ENCODE measurements at places on chromosomes 6 and 20.

DNA sequence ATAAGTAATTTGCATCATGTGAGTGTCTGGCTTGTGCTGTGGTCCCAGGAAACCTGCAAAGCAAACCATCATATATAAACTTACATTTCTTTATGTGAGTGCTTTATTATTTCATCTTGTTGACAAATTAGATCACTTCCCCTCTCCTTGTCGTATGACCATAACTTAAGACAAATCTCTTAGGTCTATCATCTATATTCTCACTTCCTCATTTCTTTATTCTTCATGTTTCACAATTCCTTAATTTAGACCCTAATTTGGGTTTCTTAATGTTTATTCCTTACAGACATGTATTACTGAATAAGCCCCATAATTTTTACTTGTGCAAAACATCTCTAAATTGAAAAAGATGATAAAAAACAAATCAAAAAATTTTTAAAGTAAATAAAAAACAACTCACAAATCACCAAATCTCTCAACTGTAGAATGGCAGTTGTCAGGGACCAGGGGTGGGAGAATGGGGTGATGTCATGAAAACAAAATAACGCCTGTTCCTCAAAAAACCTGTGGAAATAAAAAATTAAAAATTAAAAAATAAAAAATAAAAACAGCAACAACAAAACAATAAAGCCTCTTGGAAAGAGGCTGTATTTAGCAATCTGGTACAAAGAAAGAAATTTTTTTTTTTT is 49.5 kb upstream of the FBXO30 start:
- no peak for DNase-seq

GRCh38 chr20:45987108-45987780 is 15.2 kb upstream of the ZNF335 start:
- peak; percentile 66 for DNase-seq

GRCh38 chr20:39117491-39117890 is 155.3 kb downstream of the DHX35 start:
- peak; percentile 86 for DNase-seq

- no peak for DNase-seq
These were observed 41.5 kb downstream of the ELMO2 start for GRCh38 chr20:46364670-46365486.

DNA sequence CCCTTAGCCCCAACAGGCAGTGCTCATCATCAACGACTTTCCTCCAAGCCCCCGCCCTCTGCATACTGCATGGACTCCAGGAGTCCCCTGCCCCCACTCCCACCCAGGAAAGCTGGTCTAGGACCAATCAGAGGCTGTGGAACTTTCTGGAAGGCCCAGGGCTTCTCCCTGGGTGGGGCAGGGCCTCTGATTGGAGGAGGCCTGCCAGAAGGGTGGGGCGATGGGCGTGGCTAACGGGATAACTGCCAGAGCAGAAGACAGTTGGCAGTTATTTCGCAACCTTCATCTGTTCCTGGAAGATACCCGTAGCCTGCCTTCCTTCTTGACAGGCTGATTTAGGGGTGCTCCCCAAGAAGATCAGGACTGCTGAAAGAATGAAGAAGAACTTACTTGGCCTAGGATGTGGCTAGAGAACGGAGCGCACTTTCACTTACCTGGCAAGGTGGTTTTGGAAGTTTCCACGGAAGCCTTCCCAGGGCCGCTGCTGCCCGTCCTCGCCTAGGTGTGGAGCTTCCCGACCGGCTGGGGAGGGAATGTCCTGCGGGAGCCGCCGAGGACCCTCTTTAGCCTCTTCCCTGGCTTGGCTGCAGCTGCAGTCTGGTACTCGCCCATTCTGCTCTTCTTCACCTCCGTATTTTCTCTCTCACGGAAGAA is 209.0 kb downstream of the LRFN2 start:
- DNase-seq, result no peak

DNA sequence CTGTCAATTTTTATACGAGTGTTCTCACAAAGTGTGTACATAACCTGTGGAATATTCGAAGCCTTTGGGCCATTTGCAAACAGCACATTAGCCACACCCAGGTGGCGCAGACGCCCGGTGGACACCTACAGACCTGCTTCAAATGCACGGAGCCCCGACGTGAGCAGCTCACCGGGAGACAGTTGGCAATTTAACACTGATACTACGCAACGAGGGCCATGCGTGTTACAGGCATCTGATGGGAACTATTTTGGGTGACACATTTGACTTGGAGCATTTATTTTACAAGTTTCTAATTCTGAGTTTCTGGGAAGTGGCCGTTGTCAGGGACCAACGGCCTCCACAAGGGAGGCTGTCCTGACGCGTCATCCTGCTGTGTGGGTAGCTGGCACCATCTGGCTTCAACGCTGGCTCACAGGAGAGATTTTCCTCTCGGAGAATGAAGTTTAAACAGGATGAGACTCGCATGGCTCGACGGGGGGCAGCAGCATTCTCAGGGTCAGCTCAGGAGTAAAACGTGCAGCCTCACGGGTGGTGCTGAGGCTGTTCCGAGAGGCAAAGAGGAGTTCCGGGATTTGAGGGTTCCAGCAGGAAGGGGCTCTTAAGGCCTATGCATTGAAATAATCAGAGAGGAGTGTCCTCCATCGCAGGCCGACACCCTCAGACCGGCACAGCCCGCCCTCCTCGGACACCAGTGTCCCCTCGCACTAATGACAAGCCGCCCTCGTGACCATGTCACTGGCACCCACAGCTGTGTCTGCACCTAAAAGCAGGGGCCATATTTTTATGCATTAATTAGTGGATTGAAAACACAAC is 207.4 kb downstream of the DLL1 start:
- no peak for DNase-seq

DNA sequence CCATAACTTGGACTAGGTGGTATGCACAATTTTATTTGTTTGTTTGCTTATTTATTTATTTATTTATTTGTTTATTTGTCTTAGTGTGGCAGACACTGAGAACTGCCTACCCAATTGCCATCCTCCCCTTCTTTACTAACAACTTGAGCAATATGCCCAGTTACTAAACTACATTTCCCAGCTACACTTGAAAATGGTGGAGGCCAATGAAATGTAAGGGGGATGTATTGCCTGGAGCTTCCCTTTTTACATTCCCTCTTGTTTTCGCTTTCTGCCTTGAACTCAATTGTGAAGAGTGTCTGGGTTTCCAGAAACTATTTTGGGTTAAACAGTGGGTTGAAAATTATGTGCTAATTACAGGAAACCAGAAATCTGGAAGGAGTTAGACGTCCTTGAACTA is 152.7 kb upstream of the FKBP1C start:
- DNase-seq, result no peak

DNA sequence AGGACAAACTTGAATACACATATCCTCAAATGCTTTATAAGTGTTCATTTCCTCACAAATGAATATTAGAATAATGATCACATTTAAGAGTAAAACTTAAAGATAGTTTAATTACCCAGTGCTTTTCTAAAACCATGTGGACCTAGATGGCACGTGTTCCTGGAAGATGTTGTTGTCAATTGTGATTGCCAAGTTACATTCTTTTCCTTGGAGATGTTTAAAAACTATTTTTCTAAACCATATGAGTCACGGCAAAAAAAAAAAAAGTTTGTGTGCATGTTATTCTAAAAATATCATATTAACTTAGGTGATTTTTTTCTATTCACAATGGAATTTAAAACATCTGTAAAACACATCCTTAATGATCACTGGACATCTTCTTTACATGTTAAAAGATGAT is 51.1 kb downstream of the RCAN2 start:
- peak; percentile 38 for DNase-seq

DNA sequence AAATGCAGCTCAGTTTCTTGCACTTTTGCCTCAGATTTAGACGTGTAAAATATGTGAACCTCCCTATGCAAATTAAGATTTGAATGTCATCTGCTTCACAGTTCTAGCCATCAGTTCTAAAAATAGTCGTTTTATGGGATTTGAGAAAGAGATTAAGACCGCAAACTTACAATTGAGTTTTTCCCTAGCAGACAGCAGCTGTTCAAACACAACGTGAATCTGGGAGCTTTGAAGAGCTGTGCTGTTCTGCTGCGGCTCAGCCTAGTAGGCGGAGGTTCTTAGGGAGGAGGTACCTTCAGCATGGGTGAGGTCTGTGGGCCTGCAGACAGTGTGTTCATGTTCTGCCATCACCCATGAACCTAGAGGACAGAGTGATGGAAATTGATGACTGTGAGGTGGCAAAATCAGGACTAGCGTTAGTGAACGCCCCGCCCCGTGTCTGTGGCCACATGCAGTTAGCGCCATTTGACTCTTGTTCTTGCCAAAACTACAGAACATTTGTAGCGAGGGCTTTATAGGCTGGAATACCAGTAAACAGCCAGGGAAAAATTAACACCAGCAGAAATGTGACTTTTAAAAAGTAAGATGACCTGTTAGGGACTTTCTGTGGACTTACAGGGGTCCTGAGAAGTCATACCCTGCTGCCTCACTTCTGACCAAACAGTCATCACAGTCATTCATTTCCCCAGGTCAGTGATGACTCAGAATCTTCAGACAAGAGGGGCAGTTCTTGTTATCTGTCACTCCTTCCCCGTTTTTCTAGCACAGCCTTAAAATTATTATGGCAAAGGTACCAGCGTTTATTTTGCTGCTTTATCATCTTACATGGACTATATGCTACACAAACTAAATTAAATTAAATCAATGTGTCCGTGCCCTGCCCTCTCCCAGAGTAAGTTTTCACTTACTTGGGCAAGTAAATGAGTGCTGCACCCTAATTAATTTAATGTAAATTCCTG is 84.3 kb upstream of the TMEM181 start:
- DNase-seq, result peak; percentile 62

- no peak for DNase-seq
These were observed 30.0 kb downstream of the TFAP2A start for GRCh38 chr6:10384610-10385523.

DNA sequence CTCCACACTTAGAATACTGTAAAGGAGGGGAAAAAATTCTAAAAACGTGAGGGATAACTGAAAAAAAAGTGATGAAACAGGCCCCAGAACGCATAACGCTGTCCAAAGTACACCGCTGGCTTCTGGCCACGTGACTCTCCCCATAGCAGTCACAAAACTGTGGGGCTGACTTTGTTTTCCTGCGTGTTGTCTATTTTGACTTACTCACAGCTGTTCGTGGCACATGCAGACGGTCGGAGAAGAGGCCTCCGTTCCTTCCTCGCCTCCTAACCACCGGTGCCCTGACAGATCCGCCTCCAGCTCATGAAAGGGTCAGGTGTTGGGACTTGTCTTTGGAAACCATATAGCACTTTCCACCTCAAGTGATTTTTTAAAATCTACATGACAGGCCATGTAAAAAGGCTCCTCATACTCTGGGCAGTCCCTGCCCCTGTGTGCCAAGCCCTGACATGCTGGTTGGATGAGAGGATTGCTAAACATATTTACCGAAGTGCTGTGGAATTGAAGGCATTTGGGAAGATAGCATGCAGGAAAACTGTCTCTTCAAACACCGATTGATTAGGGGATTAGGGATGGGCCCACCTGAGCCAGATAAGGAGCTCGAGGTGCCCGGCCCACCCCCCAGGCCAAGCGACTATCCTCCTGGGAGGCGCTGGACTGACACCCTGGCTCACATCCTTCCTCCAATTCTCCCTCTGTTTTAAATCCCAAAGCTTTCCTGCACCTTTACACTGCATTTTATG is 54.8 kb downstream of the DACT2 start:
- no peak for DNase-seq

GRCh38 chr6:38149531-38149930 is 330.0 kb downstream of the ZFAND3 start:
- DNase-seq, result no peak

- DNase-seq, result no peak
These were observed 199.9 kb downstream of the LRFN2 start for GRCh38 chr6:40387127-40387870.

GRCh38 chr6:8481727-8482126 is 46.4 kb upstream of the SLC35B3 start:
- peak; percentile 8 for DNase-seq

GRCh38 chr6:152701081-152701862 is 3.6 kb downstream of the MYCT1 start:
- DNase-seq, result no peak

- no peak for DNase-seq
These were observed 336.5 kb downstream of the KIF16B start for GRCh38 chr20:16236589-16237241.

DNA sequence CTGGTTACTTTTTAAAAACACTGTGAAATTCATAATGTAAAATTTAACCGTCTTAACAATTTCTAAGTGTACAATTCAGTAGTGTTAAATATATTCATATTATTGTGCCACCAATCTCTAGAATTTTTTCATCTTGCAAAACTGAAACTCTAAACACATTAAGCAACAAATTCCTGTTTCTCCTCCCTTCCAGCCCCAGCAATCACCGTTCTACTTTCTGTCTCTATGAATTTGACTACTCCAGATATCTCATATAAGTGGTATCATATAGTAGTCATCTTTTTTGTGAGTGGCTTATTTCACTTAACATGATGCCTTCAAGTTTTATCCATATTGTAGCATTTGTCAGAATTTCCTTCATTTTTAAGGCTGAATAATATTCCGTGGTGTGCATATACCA is 44.7 kb downstream of the RSPH3 start:
- DNase-seq, result no peak

- DNase-seq, result peak; percentile 57
These were observed 7.6 kb downstream of the SLC44A4 start for GRCh38 chr6:31871046-31871659.

GRCh38 chr6:136793363-136793762 is 1.1 kb upstream of the MAP3K5 start:
- DNase-seq, result no peak

- no peak for DNase-seq
These were observed 21.4 kb downstream of the ARFGEF3 start for GRCh38 chr6:138182939-138183789.

All from EL (cell line).